Activated CD4-positive, alpha-beta T cell treated with anti-CD3 and anti-CD28 coated beads for 24 hours (primary cell): ENCODE measurements at places on chromosomes 6 and 20.

- DNase-seq, result no peak
Measured at GRCh38 chr6:30037182-30037788, 23.8 kb upstream of the POLR1H start.

DNA sequence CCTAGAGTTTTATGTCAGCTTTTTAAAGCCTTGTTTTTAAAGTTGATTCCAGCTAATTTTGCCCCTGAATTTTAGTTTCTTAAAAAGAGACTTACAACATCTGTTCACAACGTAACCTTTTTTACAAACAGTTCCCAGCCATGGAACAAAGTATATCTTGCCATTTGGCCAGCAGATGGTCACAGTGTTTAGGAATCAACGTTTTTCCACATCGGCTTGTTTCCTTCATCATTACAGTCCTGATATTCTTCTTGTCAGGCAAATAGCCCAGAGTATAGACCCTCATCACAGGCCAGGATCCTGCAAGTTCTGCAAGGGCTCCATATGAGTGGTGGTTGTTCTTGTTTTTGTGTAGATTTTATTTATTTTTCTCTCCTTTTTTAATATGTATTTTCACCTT lies 341.7 kb upstream of the HTR1E start:
- no peak for DNase-seq

GRCh38 chr20:31842471-31843157 lies 2.8 kb downstream of the FOXS1 start:
- no peak for DNase-seq

GRCh38 chr6:23316931-23317330 lies 747.6 kb downstream of the HDGFL1 start:
- DNase-seq, result no peak

DNA sequence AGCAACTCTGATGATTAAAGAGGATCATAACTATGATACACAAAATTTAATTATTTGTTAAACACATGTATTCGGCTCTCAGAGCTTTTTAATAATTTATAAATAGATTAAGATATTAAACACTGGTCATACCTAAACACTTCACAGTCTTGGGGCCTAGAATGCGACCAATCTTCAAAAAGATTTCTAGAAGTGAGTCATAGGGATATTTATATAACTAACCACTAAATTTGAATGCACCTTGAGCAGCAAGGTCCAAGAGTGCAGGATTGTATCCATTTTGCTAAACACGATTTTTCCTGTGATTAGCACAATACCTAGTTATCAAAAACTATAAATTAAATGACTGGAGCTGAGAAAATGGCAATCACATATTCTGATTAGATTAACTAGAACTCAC lies 709.3 kb downstream of the EPHA7 start:
- no peak for DNase-seq

DNA sequence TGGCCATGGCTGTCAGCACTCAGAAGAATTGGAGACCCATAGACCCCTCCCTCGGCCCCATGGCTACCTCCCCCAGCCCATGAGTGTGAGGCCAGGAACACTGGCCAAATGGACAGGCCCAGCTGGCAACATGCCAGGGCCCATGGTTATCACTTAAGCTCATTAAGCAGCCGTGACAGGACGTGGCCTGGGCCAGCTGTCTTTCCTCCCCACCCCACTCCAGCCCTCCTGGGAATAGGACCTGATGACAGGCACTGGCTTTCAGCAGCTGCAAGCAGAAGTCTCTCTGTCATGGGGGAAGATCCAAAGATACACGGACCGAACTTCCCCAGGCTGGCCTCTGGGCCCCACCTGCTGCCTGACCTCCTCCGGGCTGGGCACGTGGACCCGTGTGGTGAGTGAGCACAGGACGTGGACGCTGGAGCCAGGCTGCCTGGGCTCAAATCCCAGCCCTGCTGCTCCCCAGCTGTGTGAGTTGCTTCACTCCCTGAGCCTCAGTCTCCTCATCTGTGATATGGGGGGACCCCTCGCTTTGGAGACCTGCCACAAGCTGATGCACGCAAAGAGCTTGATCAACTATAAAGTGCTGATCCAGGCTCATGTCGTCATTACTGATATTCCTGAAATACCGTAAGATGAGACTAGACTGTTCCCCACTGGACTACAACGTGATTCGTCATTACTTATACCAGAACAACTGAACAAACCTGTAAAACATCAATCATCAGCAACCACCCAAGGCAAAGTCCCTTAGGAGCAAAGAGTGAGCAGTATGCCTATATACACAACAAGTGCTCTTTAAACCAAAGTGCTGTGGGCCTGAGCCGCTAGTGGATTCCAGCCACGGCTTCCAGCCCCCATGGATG lies 22.0 kb upstream of the VSTM2L start:
- no peak for DNase-seq

DNA sequence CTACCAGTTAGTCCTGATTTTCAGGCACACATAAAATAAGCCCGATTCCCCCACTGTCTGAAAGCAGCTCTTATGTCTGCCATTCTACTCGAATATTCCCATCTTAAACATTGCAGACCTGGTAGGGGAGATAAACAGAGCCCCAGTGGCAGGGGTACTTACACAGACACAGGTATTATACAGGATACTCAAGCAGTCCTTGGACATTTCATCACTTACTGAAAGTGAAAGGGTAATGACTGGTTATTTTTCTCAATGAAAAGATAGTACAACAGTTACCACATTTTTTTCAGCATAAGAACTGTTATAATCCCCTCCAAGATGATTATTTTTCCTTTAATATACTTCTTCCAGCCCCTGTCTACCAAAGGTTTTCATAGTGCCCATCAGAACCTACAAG lies 37.8 kb downstream of the TRPC4AP start:
- no peak for DNase-seq

DNA sequence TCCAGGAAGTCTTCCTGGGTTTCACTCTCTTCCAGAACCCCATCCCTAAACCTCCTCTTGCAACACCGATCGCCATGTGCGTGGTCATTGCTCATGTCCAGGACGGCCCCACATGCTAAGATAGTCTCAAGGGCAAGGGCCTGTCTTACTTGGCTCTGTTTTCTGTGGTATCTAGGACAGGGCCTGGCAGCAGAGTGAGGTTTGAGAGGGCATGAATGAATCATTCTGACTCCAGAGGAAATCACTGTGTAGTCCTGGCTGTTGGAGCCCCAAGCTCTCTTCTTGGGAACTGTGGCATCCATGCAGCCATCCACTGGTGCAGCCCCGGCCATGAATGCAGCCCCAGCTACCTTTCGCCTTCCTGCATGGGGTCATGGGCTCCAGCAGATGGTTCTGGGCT lies 12.4 kb downstream of the SIRPA start:
- DNase-seq, result no peak

DNA sequence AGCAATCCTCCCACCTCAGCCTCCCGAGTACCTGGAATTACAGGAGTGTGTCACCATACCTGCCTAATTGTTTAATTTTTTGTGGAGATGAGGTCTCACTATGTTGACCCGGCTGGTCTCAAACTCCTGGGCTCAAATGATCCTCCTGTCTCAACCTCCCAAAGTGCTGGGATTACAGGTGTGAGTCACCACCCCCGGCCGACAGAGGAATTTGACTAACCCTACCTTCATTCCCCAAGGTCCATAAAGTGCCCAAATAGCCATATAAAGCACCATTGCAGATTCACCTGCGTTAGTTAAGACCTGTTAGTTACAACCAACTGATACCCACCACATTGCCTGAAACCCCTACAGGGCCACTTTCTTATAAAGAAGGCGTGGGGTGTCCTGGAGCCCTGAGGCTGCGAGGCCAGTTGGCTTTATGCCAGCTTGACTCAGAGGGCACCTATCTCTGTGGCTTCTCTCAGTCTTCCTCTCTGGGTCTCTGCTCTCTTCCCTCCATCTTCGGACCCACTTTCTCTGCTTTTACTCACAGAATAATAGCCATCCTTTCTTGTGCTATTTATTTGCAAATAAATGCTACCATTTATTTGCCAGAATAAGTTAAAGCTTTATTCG lies 65.6 kb downstream of the SLC2A10 start:
- DNase-seq, result no peak

GRCh38 chr20:25248786-25249172 lies 894 bp downstream of the PYGB start:
- no peak for DNase-seq

DNA sequence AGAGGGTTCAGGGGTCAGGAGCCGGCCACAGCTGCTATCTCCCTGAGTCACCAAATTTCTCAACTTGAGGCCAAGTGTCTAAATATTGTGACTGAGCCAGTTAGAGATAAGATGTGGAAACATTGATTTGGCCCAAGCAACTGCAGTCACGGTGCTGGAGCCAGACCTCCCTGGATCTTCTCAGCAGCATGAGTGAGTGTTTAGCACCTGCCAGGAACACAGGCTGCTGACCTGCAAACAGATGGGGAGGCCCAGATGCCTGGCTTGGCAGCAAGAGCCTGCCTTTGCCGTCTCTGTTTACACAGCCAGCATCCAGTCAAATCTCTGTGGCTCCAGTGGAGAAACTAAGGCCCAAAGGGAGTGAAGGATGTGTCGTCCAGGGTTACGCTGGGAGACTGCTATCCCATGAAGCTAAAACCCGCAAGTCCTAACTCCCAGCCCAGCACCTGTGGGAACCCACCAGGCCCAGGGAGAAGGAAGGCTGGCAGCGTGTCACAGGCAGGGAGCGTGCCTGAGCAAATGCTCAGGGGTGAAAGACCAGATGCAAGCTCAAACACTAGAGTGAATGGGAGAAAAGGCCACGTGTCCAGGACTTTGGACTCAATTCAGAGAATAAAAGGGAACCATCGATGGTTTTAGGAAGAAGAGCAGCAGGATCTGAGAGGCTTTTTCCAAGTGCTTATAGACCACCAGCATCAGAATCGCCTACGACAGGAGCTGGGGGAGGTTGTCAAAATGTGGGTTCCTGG lies 15.9 kb upstream of the PTGIS start:
- DNase-seq, result no peak

GRCh38 chr6:2140438-2141128 lies 104.8 kb downstream of the GMDS start:
- DNase-seq, result no peak

DNA sequence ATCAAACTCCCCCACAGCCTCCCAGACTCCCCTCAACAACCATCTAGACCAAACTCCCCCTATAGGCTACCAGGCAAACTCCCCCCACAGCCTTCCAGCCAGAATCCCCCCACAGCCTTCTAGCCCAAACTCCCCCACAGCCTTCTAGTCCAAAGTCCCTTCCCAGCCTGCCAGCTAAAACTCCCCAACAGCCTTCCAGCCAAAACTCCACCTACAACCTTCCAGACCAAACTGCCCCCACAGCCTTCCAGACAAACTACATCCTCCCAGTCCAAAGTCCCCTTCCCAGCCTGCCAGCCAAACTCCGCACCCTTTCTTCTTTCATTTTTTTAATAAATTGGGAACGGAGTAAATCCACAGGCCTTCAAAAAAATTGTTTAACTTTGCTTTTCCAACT lies 37.4 kb upstream of the SYNDIG1 start:
- no peak for DNase-seq

GRCh38 chr6:92777146-92777740 lies 642.1 kb downstream of the EPHA7 start:
- DNase-seq, result no peak

DNA sequence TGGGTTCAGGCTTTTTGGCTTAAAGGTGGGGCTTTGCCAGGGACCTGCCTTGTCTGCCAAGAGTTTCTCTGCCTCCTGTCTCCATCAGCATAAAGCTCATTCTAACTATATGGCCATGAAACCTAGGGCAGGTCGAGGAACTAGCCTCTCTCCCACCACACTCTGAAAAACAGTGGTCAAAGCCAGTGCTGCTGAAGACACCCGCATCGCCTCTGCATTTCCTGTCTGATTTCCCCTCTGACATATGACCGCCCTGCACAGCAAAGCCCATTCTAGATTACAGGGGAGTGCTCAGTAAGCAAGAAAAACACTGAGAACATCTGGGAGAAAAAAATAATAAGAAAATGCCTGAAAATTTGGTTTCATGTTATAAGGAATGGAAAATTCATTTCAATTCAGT lies 573.6 kb downstream of the PRKN start:
- DNase-seq, result no peak

- peak; percentile 11 for DNase-seq
Measured at GRCh38 chr6:107114926-107115694, at the start of gene BEND3. Gene BEND3 (minus strand): TSS chr6:107115515. CDS start chr6:107099285, 16,230 bp downstream.

DNA sequence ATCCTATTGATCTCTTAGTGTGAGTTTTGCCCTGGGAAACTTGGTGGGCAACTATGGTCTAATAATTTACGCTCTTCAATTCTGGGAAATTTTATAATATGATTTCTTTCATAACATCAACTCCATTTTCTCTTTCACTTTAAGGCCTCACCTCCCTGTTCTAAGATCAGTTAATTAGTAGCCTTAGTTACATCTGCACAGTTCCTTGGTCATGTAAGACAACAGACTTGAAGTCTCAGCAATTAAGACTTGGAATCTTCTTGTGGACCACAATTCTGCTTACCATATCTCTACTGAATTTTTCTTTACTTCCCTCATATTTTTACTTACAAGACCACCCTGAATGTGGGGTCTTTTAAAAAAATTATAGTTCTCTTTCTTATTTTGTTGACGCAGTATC lies 8.7 kb downstream of the ENPP3 start:
- no peak for DNase-seq

DNA sequence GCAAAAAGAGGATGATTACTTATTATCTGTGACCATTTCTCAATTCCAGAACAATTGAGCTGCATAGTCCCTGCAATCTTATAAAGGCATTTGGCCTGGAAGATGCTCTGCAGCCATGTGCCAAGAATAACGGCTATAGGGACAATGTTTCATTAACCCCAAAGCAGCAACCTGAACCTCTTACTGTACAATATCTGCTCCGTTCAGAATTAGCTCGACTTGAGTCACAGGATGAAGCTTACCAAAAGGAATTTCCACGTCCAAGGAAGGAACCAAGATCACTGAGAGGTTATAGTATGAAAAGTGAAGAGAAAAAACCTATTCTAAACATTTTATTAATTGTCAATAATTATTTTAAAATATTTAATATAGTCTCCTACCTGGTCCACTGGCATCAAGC lies 167.3 kb upstream of the GMDS start:
- DNase-seq, result no peak

- no peak for DNase-seq
Measured at GRCh38 chr6:63261820-63262219, 50.6 kb downstream of the FKBP1C start.

DNA sequence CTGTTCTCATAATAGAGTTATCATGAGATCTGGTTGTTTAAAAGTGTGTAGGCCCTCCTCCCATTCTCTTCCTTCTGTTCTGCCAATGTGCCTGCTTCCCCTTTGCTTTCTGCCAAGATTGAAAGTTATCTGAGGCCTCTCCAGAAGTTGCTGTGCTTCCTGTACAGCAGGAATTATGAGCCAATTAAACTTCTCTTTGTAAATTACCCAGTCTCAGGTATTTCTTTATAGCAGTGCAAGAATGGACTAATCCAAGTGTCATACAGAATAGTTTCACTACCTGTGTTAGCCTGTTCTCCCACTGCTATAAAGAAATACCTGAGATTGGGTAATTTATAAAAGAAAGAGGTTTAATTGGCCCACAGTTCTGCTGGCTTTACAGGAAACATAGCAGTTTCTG lies 100.0 kb downstream of the CD24 start:
- DNase-seq, result no peak

GRCh38 chr20:56628015-56628872 lies 862 bp upstream of the TFAP2C start:
- DNase-seq, result no peak

GRCh38 chr6:13044896-13045295 lies 283.4 kb downstream of the TBC1D7 start:
- DNase-seq, result no peak

GRCh38 chr6:90493332-90493731 lies 93.5 kb downstream of the MAP3K7 start:
- DNase-seq, result no peak

GRCh38 chr20:59620860-59621505 lies 16.6 kb downstream of the PHACTR3 start:
- no peak for DNase-seq
